ENCODE measurements at places on chromosomes 12 and 14. TPM values are rescaled to one million over a fixed set of nuclear protein-coding genes. Genes with fewer than 3 reads are reported as not detected.

ACVRL1 gene
- total RNA-seq = 106 TPM

GYS2 gene
- 2.0 TPM for total RNA-seq

SLC25A47 gene
- total RNA-seq = not detected

HHIPL1 gene
- total RNA-seq = 2.2 TPM

MAP3K9 gene
- total RNA-seq = 1.7 TPM

NANOG gene
- total RNA-seq = 0.63 TPM

CD69 gene
- total RNA-seq = 22.5 TPM

ATP5F1B gene
- 439 TPM for total RNA-seq

Data from omental fat pad (tissue), 4 donors.